ENCODE measurements at places on chromosomes 13 and 19.

- no peak for DNase-seq
These were observed 218.9 kb downstream of the LACC1 start for GRCh38 chr13:44098559-44098958.

DNA sequence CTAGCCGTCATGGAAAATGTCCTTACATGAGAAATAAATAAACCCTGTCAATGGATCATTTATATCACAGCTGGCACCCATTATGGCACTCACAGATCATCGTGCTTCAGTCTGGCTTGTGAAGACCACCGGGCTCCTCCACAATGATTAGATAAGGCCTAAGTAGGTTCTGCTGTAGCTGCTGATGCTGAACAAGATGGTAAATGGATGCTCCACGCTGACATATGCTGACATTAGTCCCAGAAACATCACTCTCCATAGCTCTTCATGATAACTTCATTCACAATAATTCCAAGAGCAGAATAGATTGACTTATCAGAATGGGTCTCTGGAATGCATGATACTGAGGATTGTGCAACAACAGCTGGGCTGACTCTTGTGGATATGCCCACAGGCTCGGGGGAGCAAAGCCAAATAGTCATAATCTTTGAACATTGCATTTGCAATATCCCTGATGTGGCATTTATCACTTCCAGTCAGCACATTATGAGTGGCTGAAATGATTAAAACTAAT, 63.8 kb upstream of the RXFP2 start:
- DNase-seq, result no peak

DNA sequence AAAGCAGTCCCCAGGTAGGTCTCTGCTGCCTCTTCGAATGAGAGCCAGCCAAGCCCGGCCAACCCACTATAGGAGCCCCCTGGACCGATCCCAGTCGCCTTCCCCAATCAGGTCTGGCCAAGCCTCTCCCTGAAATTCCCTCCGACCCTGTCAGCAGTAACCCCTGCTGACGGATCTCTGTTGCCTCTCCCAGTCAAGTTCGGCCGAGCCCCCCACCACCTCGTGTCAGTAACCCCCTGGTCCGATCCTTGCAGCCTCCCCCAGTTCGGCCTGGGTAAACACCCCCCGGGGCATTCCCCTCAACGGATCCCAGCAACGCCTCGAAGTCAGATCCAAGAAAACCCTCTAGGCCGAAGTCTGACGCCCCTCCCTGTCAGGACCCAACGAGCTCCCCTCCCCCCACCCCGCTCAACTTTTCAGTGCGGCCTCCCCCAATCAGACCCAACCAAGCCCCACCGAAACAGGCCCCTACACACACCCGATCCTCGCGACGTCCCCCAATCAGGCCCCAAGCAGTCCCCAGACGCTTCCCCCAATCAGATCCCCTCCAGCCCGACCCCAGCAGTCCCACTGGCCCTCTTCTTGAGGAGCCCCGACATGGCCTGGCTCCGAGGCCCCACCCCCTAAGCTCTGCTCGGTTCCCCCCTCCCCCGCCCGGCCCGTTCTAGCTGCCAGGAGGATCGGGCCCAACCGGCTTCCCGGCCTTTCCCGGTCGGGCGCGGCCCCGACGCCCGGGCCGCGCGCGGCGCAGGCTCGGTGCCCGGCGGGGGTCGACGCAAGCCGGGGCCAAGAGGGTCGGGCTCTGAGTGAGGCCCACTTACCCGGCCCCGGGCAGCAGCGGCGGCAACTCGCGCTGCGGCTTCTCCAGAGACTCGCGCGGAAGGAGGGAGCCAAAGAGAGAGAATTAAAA, 1.8 kb downstream of the TNPO2 start:
- peak; percentile 62 for DNase-seq

DNA sequence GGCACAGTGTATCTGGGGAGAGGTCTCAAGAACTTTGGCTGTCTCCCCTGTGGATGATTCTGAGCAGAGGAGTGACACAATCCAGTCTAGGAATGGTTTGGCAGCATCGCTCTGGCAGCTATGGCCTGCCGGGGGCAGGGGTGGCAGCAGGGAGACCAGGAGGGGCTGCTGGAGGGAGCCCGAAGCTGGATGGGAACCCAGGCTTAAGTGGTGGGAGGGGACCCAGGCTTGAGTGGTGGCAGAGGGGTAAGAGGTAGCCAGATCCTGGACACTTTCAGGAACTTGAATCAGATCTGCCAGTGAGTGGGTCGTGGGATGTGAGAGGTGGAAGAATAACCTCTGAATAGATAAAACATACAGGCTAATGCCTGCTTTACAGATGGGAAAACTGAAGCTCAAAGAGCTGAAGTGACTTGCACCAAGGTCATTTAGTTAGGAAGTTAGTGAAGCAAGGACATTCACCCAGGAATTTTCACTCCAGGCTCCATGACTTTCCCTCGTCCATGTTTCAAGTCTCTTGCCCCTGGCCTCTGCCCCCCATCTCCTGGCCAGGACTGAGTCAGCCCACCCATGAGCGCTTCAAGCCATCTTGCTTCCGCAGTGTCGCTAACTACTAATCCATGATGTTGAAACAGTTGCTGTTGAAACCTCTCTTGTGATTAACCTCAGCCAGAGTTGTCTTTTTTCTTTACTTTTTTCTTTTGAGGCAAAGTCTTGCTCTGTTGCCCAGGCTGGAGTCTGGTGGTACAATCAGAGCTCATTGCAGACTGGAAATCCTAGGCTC, 29.9 kb upstream of the C1QTNF9 start:
- DNase-seq, result no peak

DNA sequence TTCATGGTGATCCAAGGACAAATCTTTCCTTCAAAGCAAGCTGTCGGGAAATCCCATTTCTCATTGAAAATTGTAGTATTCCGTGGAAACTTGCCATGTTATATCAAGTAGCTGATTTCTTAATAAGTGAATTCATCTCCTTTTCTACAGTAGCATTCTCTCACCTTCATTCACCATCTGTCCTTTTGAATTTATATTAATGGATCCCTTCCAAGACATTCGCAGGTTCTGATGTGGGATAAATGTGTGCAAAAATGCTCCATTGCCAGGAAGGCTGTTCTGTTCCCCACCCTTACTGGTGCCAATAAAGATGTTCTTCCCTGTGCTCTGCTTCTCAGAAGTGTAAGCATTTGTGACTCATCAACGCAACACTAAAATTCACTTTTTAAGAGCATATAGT, 36.2 kb downstream of the AMER2 start:
- DNase-seq, result peak; percentile 50

GRCh38 chr19:17075864-17076542, 426 bp downstream of the MYO9B start:
- DNase-seq, result peak; percentile 21

All from cerebellar cortex (tissue), 1 donor.